ENCODE measurements at places on chromosomes 7 and 10.
A peak's percentile ranks its signal among the peaks of the same experiment; 100 is the strongest.

DNA sequence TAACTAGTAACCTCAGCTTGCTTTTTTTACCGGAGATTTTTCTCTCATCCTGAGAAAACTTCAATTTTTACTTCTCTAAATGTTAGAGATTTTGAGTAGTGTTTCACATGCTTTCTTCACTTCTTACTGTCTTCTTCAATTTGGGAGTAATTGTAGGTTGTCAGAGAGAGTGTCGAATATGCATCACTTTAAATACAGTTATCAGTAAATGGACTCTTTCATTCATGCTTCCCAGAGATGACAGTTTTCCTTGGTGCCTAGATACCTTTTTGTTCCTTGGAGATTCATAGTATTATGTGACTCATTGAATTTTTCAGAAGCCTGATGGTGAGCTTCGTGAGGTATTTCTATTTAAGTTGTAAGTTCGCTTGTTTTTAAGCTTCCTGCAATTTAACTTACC lies 169.7 kb downstream of the ADK start:
- H3K27me3 ChIP-seq = no peaks in the 10 kb centered on the region
- no peak overlapping the region for H3K4me3 ChIP-seq
- no peak overlapping the region for H3K27ac ChIP-seq
- no peak for DNase-seq
- H3K4me1 ChIP-seq = no peaks in the 10 kb centered on the region

- H3K4me1 ChIP-seq = peaks cover 99% of the 10 kb centered on the region
- H3K27ac ChIP-seq = no peak overlapping the region
- H3K4me3 ChIP-seq = no peak overlapping the region
- H3K36me3 ChIP-seq = peaks cover 3% of the 10 kb centered on the region
Observed at GRCh38 chr7:105000927-105001336, 13.1 kb upstream of the KMT2E start.

GRCh38 chr7:150368096-150368883 lies at the start of gene REPIN1:
TSS of gene REPIN1 (plus strand) at chr7:150368822. CDS start at chr7:150369712, 890 bp downstream.
- no peaks in the 10 kb centered on the region for H3K27me3 ChIP-seq
- H3K4me1 ChIP-seq = peaks cover 25% of the 10 kb centered on the region

DNA sequence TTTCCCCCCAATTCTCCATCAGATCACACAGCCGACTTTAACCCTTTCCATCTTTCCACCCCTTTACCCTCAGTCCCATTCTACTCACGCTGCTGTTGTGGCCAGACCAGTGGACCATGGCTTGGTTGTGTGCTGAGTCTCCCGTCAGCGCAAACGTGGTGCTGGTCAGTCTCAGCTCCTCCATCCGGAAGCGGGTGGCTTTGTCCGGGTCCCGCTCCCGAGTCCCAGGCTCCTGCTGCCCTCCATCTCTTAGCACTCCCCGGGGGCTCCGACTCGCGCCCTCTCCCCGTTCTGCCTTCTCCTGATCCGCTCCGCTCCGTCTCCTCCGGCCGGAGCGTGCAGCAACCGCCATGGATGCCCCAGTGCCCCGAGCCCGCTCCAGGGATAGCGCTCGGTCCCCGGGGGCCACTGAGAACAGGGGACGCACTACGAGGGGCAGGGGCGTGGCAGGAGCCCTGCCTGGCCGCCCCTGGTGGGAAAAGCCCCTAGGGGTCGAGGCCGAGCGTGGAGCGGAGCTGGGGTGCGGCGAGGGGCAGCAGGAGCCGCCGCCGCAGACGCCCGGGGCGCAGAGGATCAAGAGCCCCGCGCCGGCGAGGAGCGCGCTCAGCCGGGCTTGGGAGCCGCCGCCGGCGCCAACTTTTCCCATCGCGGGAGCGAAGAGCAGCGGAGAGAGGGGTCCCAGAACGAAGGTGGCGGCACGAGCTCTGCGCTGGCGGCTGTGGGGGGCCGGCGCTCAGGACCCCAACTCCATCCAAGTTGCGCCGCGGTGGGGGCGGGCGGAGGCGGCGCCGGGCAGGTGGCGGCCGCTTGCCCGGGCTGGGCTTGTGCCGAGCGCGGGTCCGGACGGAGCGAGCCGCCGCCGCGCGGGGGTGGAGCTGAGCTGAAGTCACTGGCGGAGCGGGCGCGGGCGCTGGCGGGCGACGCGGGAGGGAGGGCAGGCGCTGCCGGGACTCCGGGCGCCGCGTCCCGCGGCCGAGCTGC lies at the start of gene SORCS1:
TSS of gene SORCS1 (minus strand) at position 826 of the 981 bp plus-strand sequence.
- H3K27ac ChIP-seq = no peak within 1 kb of the TSS
- peaks cover 8% of the 10 kb centered on the region for H3K4me1 ChIP-seq
- no peaks in the 10 kb centered on the region for H3K36me3 ChIP-seq
- H3K4me3 ChIP-seq = peak within 1 kb of the TSS; percentile 34
- peak; percentile 40 for DNase-seq
